ENCODE measurements at places on chromosomes 6 and 20.
A peak's percentile ranks its signal among the peaks of the same experiment; 100 is the strongest.

DNA sequence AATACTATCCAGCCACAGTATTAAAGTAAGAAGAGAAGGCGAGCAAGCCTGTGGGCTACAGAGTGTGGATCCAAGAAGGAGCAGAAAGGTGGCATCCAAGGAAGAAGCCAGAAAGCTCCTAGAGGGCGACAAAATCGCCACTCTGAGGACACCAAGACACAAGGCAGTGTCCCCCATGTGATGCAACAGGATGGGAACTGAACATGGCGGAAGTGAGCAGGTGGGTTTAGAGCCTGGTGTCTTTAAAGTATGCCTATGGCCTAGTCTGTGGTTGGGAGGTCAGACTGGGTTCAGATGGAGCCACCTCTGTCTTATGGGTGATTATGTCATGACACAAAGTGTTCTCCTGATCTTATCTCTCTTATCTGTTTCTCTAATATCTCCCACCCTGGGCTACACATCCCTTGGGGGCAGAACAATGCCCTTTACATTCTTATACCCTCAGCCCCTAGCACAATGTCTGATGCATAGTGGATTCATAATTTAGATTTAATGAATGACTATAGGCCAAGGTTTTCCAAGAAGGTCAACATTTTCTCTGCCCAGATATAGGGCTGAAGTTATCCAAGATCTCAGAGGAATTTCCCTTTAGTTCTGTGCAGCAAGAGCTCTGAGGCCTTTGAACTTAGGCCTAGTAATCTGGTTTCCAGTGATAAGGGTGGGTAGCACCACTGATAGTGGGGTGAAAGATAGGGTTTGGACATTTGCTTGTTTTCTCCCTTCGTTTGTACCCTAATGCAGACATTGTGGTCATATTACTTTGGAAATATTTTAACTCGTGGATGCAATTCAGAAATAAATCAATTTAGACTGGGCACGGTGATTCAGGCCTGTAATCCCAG, 167.3 kb upstream of the AKIRIN2 start:
- DNase-seq = no peak

DNA sequence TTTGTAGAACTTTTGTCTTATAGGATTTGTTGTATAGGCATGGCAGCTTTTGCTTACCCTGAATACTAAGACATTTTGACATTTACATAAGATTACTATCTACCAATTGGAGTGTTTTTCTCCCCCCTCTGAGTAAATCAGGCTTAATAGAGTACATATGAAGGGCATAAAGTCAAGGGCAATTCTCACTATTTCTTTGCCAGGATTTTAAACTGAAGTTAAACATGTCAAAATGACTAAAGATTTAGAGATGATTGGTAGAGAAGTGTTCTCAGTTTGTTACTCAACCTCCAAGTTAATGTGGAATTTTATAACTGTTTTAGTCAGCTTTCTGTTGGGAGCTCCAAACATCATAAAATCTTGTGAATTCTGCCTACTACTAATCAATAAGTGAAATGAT, 157.8 kb downstream of the CDKAL1 start:
- DNase-seq = no peak

DNA sequence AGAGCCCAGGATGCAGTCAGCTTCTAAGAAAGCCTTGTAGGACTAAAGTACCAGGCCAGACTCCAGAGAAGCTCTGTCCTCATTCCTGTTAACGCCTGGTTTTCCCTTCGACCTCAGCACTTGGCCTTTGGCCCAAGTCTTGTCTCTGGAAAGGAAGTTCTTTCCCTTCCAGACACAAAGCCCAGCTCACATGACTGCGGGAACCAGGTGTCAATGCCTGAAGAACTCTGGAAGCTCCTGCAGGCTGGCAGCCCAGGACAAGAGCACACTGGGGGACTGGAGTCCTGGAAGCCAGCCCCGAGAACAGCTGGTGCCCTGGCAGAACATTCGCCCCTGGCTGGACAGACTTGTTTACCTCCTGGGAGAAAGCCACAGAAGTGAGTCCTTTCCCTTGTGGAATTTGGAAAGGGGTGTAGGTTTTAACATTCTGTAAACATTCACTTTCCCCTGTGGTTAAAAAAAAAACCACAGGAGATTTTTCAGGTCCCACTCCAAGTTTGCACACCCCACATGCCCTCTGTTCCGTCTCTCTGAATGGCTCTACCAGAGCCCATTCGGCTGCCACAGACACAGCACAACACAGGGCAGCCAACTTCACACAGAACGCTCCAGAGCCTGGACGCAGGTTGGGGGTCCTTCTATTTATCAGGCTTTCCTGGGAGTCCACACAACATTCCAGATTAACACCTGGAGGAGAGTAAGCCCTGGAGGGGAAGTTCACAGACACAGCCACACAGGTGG, 18.1 kb downstream of the ACSS1 start:
- no peak for DNase-seq

GRCh38 chr20:41124451-41125094, 12.8 kb upstream of the PLCG1 start:
- no peak for DNase-seq

DNA sequence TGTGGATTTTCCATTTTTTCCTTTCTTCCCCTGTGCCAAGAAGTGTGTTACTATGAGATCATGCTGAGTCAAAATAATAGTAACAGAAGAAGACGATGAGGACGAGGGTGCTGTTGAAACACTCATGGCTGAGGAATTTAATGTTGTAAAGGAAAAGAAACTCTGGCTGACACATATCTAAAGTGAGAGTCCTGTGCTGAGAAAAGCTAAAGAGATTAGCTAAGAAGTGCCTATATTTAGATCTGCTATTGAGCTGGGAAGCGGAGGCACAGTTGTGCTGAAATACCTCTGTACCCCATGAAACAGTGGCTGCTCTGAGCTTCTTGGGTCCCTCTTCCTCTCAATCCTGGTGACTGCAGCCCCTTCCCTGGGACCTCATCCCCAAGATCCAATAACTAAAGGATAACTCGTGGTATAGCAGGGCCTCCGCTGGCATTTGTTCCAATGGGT, 1.1 kb upstream of the SYTL3 start:
- peak; percentile 90 for DNase-seq

GRCh38 chr6:37516076-37516919, 16.6 kb upstream of the CCDC167 start:
- peak; percentile 64 for DNase-seq
